ENCODE measurements at places on chromosomes 12 and 14.

GRCh38 chr12:124829008-124829707 is 34.5 kb downstream of the SCARB1 start:
- DNase-seq, result no peak

DNA sequence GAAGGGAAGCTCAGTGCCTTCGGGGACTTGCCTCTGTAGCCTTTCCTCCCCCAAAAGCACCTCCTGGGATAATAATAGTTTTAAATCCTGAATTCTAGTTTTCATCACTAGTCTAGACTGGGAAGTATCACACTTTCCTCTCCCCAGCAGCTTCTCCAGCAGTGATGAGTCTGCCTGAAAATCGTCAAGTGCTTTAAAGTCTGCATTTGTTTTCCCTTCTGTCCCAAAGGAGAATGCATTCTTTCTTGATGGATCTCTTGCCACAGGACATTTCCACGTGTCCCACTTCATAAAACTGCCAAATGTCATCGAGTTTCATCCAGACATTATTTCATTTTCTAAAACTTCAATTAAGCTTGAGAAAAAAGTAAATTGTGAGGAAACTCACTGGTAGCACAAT is 15.0 kb downstream of the CSRP2 start:
- DNase-seq, result no peak

- no peak for DNase-seq
Measured at GRCh38 chr12:106994579-106995220, 7.8 kb upstream of the MTERF2 start.

GRCh38 chr12:62917926-62918325 is 17.0 kb downstream of the PPM1H start:
- DNase-seq, result no peak

- DNase-seq, result no peak
Measured at GRCh38 chr12:75838309-75838708, 193.3 kb downstream of the PHLDA1 start.

- no peak for DNase-seq
Measured at GRCh38 chr12:56900583-56900982, 33.6 kb downstream of the SDR9C7 start.

DNA sequence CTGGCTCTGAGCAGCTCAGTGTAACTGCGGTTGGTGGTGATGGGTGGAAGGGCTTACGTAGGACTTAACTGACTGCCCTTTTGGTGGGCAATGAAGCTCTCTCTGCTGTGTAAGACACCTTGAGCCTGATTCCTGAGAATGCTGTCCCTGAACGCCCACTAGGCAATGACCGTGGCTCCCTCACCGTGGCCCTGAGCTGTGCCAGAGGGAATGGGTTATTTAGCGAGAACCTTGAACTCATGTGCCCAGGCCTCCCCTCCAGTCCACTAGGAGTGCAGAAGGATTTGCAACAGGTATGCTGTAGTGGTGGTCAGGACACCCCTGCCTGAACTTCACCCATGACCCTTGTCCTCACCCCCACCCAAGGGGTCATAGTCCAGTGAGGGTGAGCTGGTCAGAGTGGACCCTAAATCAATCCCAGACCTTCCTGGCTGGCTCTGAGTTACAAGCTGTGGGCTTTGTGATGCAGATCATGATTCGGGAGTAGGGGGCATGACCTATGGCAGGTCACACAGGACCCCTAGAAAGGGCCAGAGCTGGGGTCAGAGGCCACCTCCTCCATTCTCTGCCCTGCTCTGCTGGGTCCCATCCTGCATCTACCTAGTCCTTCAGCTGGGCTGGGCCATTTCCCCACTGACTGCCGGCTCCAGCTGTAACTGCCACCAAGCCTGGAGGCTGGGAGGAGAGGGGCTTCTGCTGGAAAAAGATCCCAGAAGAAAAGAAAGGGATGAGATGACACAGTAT is 14.5 kb upstream of the ANKRD33 start:
- DNase-seq, result no peak

- no peak for DNase-seq
Measured at GRCh38 chr14:24262821-24263733, at the start of gene TGM1. Gene TGM1 (minus strand): TSS chr14:24263177. CDS start chr14:24262352, 825 bp downstream.

GRCh38 chr12:112962561-112962960 is 15.8 kb upstream of the OAS2 start:
- no peak for DNase-seq

GRCh38 chr14:23542261-23542660 is 9.3 kb downstream of the ZFHX2 start:
- DNase-seq, result no peak

DNA sequence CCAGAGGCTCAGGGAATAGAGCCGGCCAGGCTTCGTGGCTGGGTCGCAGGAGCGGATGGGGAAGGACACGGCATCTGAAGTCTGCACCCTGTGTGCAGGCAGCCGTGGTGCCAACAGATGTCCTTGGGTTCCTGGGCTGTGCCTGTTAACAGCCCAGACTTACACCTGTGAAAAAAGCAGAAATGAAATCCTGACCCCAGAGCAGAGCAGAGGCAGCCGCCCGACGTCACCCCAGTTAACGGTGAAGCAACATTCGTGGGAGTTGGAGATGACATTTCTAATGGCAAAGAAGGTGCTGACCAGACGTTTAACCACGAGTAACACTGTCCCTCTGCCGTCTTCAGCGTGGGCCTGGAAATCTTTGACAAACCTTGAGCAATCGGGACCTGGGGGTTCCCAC is 200.3 kb upstream of the DIO3 start:
- DNase-seq, result peak; percentile 56

GRCh38 chr14:47427629-47428028 is 247.8 kb downstream of the MDGA2 start:
- no peak for DNase-seq

DNA sequence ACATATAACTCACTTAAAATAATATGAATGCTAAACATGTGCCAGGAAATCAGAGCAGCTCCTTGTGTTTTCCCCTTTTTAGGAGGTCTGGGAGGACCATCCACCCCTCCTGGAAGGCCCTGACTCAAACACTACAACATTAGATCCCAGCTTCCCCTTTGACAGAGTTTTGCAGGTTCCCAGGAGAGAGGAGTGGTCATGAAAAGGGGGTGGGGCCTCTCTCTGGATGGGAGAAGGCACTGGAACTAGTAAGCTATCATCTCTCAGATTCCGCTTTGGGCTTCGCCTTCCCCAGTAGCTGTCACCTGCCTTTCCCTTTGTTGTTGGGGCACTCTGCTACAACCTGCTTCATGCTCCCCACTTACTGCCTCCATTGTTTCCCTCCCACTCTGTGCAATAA is 149.2 kb downstream of the ZFP36L1 start:
- DNase-seq, result peak; percentile 25

DNA sequence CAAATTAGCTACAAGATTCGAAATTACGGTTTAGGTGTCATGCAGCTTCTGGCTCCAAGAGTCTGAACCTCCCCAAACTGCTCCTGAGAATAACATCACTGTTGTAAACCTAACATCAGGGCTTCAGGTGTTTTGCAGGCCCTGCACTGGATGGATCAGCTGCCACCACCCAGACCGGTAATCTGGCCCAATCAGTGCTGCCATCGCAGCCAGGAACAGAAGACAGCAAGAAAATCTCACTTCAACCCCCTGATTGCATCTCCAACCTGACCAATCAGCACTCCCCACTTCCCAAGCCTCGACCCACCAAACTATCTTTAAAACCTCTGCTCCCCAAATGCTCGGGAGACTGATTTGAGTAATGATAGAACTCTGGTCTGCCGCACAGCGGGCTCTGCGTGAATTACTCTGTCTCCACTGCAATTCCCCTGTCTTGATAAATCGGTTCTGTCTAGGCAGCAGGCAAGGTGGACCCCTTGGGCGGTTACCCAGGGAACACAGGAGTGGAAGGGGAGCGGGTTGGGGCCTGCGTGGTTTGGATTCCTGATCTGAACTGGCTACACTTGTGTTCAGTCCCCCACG is 268.5 kb upstream of the SFSWAP start:
- DNase-seq, result no peak

GRCh38 chr12:102539651-102540553 is 59.5 kb upstream of the IGF1 start:
- DNase-seq, result no peak

DNA sequence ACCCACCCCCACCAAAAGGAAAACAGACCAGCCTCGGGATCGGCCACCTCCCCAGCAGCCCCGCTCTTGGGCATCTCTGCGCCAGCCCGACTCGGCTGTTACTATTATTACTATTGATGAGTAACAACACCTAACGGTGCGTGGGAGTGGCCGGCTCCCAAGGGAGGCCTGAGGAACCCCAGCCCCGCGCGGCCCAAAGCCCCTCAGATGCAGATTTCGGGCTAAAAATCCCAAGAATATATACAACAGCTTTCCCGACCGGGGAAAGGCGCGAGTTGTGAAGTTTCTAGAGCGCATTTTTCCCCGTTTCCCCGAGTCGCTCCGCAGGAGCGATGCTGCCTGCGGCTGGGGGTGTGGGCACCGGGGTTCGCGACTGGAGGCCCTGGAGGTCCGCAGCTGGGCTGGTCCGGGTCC is 565 bp downstream of the NT5DC3 start:
- DNase-seq, result peak; percentile 62

- DNase-seq, result peak; percentile 57
Measured at GRCh38 chr14:92460916-92461579, 52.5 kb upstream of the RIN3 start.

DNA sequence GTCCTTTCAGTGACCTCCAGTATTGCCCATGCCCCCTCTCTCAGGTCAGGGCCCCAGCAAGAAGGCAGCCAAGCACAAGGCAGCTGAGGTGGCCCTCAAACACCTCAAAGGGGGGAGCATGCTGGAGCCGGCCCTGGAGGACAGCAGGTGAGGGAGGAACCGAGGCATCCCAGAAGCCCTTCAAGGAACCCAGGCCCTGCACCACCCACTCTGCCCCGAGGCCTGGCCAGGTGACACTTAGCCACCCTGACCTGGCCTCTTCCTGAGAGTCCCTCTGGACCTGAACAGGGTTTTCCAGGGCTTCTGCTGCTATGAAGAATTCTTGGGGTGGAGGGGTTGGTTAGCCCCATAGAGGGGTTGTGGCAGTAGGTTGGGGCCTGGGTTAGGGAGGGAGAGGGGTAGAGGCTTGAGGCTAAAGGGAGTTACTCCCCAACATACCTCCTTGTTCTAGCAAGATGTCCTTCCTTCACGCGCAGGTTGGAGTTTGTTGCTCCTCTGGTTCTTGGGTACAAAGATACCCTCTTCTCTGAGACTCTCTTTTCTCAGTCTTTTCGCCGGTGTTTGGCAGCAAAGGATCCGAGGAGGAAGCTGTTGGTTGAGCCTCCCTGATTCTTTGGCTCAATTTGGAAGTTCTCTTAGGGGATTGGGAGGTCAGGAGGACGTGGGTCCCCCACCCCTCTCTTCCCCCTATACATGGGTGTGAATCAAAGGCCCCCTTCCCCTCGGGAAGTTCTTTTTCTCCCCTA is 2.1 kb downstream of the TARBP2 start:
- no peak for DNase-seq

GRCh38 chr14:61569812-61570548 is 125.3 kb upstream of the HIF1A start:
- no peak for DNase-seq

GRCh38 chr12:25690996-25691864 is 138.1 kb upstream of the LMNTD1 start:
- no peak for DNase-seq

GRCh38 chr14:61183196-61183885 is 97.8 kb downstream of the TMEM30B start:
- DNase-seq, result no peak

DNA sequence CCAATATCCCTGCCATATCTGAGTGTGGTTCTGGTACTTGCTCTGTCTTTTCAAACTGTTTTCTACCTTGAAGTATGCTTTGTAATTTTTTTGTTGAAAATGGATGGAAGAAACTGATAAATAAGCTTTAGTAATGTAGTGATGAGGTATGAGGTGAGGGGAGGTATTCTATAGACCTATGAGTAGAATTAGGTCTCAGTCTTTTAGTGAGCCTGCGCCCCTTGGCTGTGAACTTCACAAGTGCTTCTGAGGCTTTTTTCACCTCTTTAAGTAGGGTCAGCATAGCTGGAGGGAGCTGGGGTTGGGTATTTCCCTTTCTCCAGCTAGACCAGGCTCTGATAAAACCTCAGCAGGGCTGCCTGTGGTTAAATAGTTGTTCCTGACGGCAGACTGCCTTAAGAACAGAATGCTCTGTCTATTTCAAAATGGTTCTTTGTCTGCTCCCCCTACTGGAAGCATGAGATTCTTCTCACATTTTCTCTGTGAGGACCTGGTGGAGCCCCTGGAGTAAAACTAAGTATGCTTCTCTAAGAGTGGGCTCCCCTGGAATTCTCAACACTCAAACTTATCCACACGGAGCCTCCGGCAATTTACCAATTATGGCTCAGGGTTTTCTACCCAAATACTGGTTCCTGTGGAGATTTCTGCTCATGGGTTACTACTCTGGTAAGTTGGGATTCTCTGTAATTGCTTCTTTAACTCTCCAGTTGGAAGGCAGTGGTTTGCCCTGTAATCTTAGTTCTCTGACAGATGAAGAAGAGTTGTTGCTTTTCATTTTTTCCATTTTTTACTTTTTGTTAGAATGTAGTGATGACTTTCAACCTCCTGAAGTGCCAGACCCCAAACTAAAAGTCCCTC is 13.1 kb downstream of the KRT5 start:
- no peak for DNase-seq

DNA sequence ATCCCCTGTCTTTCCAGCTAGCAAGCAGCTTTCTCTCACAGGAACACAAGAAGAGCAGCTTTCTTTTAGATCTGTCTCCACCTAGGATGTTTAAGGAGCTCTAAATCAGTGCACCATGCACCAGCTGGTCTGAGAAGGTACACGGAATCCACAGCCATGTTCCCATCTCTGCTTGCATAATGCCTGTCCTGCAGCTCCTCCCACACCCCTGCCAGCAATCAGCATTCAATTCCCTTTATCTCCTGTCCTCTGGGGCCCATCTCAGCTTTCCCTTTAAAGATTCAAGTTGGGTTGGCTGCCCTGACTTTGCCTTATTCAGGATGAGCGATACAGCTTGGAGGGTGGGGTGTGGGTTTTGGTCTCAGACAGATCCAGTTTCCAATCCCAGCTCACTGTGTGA is 826.3 kb downstream of the BCL11B start:
- no peak for DNase-seq

- no peak for DNase-seq
Measured at GRCh38 chr14:92926931-92927330, 4.0 kb downstream of the CHGA start.

GRCh38 chr12:54998958-54999510 is 14.5 kb upstream of the TESPA1 start:
- no peak for DNase-seq

DNA sequence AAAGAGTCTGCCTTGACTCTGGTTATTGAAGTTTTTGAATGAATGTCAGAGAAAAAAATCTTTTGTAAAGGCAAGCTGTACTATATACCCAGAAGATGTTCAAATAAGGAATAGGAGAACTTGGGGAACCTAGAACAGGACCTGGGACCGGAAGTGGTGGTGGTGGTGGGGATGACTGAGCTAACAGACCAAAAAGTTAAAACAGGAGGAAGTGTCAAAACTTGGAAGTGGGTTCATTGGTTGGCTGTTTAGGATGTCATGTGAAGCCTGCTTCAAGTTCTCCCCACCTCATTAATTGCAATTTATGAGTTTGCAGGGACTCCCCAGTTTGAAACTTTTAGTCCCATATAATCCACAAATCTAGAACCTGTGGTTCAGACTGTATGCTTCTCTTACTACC is 26.2 kb downstream of the PLXNC1 start:
- no peak for DNase-seq

DNA sequence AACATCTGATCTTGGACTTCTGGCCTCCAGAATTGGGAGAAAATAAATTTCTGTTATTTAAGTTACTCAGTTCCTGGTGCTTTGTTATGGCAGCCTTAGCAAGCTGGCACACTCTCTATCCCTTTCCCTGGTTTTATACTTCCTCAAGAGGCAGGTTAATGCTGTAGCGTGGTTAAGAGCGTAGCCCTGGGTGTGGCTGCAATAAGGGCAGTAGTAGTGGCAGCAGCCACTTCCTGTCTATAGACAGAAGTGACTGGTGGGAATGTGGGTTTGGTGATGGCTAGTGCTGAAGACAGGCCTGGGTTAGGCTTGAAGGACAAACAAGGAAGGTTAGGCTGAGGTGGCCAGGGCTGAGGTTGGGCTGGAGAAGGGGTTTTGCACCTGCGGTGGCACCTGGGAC is 3.6 kb upstream of the LGALS3 start:
- no peak for DNase-seq
